MM.1S (cell line): ENCODE measurements at places on chromosomes 3 and 15.

DNA sequence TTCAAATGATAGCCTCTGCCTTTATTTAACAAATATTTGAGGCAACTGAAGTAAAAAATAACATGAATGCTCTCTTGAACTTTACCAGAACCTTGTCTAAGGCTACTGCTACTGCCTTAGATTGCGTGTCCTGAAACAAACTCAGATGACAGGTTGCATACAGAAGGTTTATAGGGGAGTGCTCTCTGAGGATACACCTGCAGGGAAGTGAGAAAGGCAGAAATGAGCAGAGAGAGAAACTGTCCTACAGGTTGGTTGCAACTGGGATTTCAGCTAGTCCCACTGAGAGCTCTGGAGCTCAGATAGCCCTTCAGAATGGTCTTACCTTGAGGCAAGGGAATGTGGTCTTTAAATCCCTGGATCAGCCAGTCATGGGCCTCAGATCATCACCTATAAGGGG lies 165.5 kb downstream of the IL5RA start:
- DNase-seq: peak; percentile 66

- no peak for DNase-seq
Observed at GRCh38 chr15:58331560-58331912, 100.3 kb upstream of the LIPC start.

DNA sequence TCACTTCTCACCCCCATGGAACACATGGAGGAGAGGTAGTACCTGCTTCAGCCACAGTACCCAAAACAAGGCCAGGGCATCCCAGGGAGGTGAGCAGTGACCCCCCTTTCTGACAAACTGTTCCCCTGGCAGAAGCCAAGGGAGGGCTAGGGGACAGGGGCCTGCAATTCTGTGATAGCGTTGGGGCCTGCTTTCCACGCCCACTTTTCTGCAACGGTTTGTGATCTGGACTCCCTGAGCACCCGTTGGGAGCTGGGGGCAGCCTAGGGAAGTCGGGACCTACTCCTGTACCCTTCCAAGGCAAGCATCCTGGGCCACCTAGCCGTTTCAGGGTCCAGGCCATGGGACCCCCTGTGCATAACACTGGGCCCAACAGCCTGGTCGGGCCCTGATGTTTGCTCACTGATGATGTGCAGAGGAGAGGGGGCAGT lies 996 bp upstream of the DNAJA4 start:
- no peak for DNase-seq

GRCh38 chr3:117589454-117589853 lies 879.9 kb downstream of the TUSC7 start:
- peak; percentile 22 for DNase-seq

DNA sequence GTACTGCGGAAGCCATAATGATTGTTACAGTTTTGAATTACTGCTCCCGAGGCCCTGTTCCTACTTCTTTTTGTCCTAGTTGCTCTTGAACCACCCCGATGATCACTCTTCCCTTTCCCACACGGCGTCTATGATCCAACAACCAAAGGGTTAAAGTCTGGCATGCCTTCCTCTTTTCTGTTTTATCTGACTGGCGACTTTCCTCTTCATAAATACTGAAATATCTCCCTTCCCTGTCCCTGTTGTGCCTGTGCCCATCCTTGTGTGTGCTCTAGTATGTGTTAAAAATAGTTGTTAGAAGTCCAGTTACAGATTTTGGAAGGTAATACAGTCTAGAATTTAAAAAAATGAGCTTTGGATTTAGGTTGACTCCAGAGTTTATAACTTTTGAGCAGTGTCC lies 83.6 kb downstream of the AKAP13 start:
- DNase-seq: no peak

DNA sequence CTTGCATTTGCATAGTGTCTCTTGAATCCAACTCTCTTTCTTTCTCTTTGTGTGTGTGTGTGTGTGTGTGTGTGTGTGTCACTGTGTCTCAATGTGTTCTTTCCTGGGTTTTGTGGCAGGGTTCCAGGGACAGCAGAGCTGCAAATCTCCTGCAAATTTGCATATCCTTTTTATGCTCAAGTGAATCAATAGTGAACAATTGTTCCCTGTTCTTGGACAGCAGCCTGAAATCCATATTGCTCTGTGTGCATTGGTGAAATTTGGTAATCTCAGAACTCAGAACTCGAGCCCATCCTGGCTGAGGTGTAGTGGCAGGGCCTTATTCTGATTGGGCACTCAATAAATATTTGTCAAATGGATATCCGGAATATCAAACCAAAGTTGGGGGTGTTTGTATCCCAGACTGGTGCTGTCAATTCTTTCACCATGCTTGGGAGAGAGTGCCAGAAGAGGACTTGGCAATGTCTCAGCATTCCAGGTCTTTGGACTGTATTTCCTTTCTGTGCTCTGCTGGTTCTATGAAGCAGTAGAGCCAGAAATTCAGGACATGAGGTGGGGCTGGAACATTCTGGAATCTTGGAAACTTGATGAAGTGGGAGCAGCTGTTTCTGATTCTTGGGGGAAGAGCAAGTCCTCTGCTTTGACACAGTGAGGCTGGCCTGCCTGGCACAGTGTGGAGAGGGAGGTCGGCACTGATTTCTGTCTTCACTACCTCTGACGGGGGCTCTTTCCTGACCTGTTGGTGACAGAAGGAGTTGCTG lies 380.6 kb upstream of the C2CD4B start:
- DNase-seq: no peak

GRCh38 chr3:141272906-141273662 lies 41.5 kb downstream of the PXYLP1 start:
- DNase-seq: no peak

- no peak for DNase-seq
Observed at GRCh38 chr3:39121621-39122020, 14.1 kb downstream of the TTC21A start.

DNA sequence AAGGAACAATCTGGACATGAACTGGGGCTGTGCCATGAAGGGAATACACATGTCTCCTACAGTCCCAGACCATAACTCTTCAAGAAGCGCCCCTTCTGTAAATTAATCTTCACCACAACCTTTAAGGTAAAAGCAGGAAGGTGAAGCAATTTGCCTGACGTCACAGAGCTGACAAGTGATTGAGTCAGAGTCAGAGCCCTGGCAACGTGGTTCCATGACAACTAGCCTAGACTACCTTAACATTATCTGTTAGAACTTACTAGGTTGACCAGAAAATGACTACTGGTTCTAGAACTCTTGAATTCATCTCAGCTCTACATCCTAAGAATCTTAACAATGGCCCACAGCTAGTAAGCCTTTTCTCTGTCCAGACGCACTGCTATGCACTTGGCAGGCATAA lies 124.6 kb downstream of the NTRK3 start:
- DNase-seq: no peak
